CD4-positive, alpha-beta T cell treated with Interferon alpha-2 for 1 hour (primary cell): ENCODE measurements at places on chromosomes 5 and 9.

DNA sequence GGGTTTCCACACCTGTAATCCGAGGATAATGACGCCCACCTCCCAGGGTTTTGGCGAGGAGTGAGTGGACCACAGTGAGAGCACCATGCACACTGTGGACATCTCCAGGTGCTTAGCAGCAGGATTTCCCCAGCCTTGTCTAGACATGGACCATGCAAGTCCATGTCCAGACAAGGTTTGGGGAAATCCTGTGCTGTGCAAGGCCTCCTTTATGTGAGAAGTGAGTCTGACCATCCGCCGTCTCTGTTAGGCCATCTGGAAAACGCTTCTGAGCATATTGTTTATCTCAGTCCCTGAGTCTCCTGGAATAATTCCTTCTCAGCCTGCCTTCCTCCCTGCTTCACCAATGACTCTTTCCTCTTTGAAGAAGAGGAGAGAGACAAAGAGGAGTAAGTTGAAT lies 26.2 kb upstream of the TNFAIP8 start:
- no peak for DNase-seq

DNA sequence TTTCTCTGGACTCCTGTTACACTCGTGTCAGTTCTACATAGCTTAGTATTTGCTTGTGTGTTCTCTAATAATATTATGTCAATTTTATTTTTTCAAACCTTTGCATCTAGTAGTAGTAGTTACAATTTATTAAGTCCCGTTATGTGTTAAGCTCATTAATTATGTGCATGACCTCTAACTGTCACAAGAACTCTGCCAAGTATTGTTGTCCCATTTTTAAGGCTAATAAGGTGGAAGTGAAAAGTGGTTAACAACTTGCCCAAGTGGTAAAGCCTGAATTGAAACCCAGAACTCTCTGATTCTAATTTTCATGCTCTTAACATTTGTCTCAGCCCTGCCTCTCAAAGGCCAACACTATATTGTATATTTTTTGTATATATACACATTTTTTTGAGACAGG lies 221.6 kb downstream of the DMRT2 start:
- DNase-seq, result no peak

GRCh38 chr5:141613344-141613743 lies 5.5 kb downstream of the DIAPH1 start:
- DNase-seq, result no peak

GRCh38 chr5:135591277-135591676 lies 12.5 kb upstream of the CXCL14 start:
- DNase-seq, result no peak

- DNase-seq, result no peak
Observed at GRCh38 chr9:31608416-31608815, 776.0 kb upstream of the ACO1 start.

GRCh38 chr5:21049901-21050300 lies 1061.9 kb upstream of the CDH18 start:
- no peak for DNase-seq

DNA sequence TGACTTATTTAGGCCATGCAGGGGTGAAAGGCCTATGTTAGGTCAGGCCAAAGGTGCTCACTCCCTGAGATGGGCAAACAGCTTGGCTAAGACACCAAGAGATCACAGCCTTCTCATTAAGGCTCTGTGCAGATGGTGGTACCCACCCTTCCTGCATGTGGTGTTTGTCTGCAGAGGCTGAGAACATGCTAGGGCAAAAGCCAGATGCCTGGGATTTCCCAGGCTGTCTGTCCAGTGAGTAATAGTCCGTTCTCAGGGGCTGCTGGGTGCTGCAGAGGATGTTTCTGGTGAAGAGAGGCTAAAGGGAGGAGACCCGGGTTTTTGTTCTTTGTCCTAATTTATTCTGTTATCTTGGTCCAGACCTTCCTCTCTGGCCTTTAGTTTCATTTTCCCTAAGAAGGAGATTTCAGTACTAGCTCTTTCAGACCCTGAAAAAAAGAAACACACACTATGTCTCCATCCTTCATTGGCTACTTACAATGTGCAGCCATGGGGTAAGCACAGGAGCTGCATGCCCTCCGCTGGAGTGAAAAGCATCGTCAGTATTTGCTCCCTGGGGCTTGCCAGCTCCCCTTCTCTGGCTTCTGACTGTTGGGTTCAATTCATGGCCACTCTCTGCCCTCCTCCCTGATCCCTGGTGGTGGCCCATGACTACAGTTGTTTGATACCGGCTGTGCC lies 23.4 kb upstream of the GLRA1 start:
- DNase-seq, result no peak

DNA sequence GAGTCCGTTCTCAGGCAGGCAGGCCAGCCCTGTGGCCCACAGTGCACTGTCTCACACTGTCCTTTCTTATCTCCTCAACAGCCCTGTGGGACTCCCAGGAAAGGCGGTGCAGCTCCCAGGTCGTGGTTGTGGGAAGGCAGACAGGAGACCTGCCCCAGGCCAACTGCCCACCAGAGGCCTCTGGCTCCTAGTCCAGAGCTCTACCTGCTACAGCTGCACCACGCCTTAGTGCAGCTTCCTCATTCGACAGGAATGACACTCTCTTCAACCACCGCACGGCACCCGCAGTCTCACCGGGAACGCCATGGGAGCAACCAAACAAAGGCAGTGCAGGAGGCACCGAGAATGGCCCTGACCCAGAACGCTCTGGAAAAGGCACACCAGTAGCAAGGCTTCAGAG lies 25.3 kb downstream of the CAMSAP1 start:
- DNase-seq, result no peak

GRCh38 chr5:165305596-165305995 lies 1800.2 kb downstream of the MAT2B start:
- DNase-seq, result no peak

DNA sequence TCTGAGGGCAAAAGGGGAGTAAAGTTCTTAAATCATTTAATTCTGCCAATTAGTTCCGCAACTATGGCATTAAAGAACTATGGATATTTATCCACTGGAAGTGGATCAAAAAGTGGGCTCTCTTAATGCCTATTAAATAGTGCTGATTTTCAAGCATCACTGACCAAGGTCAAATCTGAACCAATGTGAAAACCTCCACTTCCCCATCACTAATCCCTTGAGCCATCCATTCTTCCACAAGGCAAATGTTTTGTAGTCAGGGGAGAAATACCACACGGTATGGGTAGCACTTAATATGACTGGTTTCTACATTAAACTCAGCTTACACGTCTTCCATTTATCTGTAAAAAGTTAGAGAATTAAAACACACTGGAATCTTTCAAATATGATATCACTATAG lies 57.6 kb downstream of the MLLT3 start:
- no peak for DNase-seq

DNA sequence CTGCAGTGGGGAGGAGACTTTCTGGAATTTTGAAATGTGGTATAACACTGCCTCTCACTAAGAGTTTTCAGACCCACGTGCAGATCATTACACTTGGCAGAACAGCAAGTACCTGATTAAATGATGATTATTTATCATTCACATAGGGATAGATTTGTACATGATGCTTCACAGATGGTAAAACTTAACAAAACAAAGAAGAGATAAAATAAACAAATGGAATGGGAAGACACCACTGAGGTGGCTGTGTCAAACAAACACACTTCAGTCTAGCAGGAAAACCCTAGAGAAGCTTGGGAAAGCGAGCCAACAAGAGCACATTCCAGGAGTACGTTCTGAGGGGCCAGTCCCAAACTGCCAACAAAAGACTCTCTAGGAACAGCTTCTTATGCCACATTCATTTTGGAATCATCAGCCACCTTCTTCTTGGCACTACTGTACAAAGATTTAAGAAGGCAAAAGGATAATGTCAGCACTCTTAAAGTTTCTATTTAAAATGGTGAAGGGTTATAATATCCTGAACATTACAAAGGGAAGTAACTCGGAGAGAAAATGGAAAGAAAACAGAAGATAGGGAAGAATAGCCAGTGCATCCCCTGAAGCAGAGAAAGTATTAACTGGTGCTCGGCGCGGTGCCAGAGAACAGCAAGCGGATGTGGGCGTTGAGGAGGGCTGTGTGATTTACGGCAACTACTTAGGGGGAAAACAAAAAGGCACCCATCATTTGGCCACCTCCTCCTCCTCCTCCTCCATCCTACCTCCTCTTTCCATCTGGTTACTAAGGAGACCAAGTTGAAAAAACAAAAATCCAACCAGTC lies 1.6 kb downstream of the MED27 start:
- peak; percentile 23 for DNase-seq

DNA sequence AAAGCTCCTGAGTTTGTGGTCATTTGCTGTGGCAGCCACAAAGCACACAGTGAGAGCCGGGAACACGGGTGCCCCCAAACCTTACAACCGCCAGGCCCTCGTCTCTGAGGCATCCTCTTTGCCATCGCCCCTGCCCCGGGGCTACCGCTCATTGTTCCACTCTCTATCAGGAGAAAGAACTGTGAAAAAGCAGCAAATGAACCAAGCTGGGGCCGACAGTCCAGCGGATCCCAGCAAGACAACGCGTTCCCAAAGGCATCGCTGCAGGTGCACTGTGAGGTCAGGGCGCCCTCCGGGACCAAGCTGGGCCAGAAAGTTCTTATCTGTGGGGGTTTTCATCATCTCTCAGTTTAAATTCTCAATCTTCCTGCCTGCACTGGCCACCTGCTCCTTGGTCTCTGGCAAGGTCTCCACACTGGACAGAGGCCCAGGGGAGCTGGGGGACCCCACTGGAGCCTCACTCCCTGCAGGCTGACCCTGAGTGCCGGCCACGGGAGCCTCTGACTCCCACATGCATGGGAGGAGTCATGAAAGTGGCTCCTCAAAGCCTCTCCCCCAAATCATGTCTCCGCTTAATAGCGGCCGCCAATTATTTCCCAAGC lies 32.1 kb downstream of the VAV2 start:
- no peak for DNase-seq

DNA sequence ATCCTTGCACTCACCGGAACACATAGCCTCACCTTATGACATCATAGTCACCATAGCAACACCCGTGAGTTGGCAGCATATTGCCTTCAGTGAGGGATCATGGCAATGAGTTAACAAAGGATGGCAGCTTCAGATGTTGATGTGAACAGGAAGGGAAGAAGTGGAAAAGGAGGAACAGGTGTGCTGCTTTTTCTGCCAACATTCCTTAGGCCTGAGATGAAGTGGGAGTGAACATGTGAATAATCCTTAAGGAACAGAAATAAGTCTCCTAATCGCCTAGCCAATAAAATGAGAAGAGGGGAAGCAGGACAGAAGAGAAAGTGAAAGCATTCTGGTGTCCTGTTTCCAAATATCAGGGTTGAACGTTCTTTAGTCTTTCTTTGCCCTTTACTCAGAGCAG lies 360.0 kb downstream of the BRINP1 start:
- DNase-seq, result no peak

DNA sequence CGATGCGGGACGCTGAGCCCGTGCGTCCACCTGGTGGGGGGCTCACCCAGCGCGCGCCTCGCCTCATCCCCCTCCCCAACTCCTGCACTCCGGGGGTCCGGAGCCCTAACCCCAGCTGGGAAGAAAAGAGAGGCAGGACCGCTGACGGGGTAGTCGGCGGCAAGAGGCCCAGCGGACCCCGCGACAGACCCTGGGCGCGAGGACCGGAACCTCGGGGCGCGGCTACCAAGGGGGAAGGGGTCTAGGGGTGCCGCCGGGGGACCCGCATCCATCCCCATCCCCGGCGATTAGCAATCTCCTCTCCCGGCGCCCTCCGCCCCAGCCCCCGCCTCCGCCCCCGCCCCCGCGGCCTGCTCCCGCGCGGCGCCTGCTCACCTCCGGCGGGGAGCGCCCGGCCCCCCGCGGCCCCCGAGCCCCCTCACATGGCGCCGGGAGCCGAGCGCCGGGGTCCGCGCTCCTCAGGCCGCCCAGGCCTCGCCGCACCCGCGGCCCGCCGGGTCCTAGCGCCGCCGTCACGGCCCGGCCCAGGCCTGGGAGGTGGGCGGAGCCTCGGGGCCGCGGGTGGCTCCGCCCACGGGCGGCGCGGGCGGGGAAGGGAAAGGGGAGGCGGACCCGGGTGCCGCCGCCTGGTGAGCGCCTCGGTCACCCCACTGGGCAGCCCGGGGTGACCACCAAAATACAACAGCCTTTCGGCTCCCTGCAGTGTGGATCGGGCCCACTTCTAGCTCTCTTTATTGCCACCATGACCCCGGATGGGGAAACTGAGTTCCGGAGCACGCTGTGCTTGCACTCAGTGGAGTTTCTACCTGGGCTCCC lies at the start of gene ST6GALNAC6:
Gene ST6GALNAC6, minus strand, starts transcription at position 476 of the 816 bp plus-strand sequence. CDS start 1,622 bp downstream, outside the sequence.
- DNase-seq, result peak; percentile 64

DNA sequence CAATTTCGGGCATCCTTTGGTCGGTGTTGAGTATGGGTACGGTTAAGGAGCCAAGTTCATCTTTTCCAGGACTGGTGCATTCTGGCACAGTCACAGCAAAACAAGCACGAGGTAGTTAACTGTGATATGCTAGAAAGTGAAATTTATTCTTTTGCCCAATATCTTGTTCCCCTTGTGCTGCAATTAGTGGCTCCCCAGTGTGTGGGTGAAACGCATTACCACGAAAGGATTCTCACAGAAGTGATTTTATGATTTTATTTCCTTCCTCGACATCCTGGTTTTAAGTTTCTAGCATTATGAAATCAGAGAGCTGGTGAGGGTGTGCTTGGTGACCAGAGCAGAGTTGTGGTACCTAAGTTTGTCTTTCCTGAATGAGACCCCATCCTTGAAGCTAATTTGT lies 1.5 kb downstream of the FRMPD1 start:
- no peak for DNase-seq

DNA sequence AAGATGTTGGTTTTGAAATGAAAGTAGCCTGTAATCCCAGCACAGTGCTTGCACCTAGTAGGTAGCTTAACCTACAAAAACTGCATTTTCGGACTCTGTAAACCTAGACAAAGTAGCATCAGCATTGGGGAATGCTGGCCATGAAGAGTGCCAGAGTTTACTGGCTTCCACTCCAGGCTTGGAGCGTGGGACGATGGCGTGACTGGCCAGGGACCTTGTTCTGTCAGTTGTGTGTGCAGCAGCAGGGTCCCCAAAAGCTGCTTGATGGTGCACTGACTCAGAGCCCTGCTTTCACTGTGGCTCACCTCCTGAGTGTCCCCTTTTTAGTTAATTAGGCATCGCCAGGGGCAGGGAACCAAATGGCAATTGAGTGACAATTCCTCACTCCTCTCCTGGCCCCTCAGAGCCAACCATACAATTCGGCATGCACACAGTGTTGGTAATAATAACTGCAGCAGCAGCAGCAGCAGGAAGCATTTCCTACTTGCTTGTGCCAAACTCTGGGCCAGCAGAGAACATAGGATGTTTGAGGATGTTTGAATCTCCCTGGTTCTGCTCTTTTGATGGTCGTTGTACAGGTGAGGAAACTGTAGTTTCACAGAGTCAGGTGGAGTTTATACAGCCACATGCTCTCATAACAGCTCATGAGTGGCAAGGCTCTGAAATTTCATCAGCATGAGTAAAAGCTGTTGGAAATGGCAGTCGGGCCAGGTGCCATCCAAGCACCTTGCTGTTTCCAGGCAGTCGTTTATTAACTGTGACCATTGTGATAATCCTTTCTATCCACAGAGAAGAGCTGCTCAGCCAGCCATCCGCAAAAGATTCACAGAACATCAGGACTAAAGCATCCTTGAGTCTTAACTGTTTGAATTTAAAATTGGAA lies 4.2 kb downstream of the UBE2QL1 start:
- no peak for DNase-seq
